ENCODE measurements at places on chromosomes 1 and 21. TPM values are rescaled to one million over a fixed set of nuclear protein-coding genes. Genes with fewer than 3 reads are reported as not detected.

DNA sequence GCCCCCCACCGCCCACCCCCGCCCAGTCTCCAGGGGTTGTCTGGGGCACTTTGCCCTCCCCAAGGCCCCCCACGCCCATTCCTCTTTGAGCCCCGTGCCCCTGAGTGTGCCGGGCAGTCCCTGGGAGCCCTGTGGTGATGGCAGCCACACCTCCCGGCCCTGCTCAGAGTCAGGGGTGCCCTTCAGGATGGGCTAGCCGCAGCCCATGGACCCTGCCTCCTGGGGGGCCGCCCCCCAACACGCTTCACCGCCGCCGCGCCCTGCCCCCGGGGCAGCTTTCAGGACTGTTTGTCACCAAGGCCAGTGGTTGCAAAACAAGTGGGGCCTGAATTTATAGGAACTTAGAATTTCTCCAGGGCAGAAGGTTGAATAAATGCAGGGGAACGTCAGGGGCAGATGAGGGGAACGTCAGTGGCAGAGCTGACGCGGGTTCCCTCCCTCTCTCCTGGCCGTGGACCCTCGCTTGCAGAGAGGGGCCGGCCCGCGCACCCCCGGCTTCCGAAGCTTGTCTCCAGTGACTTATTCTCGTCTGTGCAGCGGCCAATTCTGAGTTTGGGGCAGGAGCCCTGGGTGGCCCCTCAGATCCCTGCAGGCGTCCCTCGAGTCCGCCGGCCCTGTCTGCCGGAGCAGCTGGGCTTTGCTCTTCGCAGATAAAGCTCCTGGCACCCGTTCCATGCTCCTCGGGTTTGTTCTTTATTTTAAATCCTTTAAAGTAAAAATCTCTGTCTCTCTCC is 41.2 kb upstream of the ADARB1 start:
- no peak for DNase-seq

DNA sequence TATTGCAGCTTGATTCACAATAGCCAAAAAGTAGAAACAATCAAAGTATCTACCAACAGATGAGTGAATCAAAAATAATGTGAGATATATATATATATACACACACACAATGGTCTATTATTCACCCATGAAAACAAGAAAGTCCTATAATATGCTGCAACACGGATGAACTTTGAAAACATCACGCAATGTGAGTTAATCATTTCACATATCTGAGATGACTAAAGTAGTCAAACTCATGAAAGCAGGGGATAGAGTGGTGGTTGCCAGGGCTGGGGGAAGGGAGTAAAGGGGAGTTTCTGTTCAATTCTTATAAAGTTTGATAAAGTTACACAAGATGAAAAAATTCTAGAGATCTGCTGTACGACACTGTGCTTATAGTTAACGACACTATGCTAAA is 1234.8 kb downstream of the MRPL39 start:
- no peak for DNase-seq

DNA sequence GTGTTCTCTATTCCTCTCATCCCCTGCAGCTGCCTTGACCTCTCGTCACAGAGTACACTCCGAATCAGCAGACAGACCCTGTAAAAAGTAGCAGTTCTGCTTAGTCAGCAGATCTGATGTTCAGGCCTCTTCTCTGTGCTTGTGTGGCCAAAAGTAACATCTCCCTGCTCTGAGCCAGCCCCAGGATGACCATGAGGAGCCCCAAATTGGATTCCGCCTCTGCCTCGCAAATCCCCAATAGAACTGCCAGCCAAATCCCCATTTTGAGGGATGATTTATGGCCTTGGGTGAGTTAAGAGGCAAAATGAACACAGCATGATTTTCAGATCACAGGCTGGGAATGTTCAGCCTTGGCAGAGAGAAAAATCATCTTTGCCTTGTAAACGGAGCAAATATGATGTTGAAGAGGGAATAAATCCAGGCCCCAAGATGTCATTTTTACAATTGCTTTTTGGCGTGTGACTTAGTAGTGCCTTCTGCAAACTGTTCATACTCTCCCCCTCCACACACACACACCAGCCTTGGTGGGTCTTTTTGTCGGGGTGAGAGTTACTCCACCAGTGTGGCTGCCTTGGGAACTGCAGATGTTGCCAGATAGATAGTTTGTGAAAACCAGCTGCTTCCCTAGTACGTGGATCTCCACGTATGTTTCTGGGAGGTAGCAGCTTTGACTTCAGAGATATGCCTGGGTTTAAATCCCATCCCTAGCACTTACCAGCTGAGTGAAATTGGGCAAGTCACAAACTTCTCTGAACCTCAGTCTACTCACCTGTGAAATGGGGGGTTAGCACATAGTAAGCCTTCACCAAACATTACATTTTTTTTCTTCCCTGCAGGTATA is 77.8 kb downstream of the MAN1C1 start:
- DNase-seq = no peak

GRCh38 chr1:158153179-158153578 is 27.5 kb upstream of the CD1D start:
- DNase-seq = no peak

Gene COL9A2
- total RNA-seq = 1.2 TPM

Gene C1orf94
- not detected for total RNA-seq
